ENCODE measurements at places on chromosomes 6 and 20. TPM values are rescaled to one million over a fixed set of nuclear protein-coding genes. Genes with fewer than 3 reads are reported as not detected.

Gene PLAGL1
- total RNA-seq: 13.0 TPM

Gene RIMS4
- not detected for total RNA-seq

Gene DDX43
- 0.53 TPM for total RNA-seq

Gene SNTA1
- 7.6 TPM for total RNA-seq

Gene RGS17
- 3.4 TPM for total RNA-seq

Gene ECI2
- total RNA-seq: 169 TPM

Gene RBM24
- 4.4 TPM for total RNA-seq

Gene COL10A1
- not detected for total RNA-seq

Gene CCM2L
- total RNA-seq: 12.3 TPM

Gene MOG
- total RNA-seq: not detected

Gene EMILIN3
- total RNA-seq: 0.05 TPM

Gene WFDC10B
- total RNA-seq: not detected

Gene PKHD1
- total RNA-seq: not detected

Gene TUBB1
- not detected for total RNA-seq

Gene LRFN2
- total RNA-seq: not detected

Gene KHDRBS2
- total RNA-seq: not detected

Gene HIVEP1
- total RNA-seq: 20.1 TPM

Gene PPIL6
- not detected for total RNA-seq

Gene HDDC2
- total RNA-seq: 20.0 TPM

Gene WFDC5
- total RNA-seq: not detected

Gene OPRL1
- 0.54 TPM for total RNA-seq

Gene RCAN2
- total RNA-seq: 0.80 TPM

Gene NXT1
- total RNA-seq: 75.4 TPM

Gene MUC21
- total RNA-seq: not detected

Gene C6orf132
- total RNA-seq: 0.10 TPM

Gene NTSR1
- total RNA-seq: 0.15 TPM

Gene GGTLC1
- not detected for total RNA-seq

Gene L3MBTL3
- 12.6 TPM for total RNA-seq

Gene MCCD1
- not detected for total RNA-seq

Gene ZBTB24
- 3.7 TPM for total RNA-seq

Gene NR2E1
- total RNA-seq: not detected

Gene YIPF3
- 134 TPM for total RNA-seq

Gene STMND1
- not detected for total RNA-seq

Gene JAG1
- total RNA-seq: 96.5 TPM

Gene HLA-DQB1
- total RNA-seq: not detected

Gene ACTL10
- total RNA-seq: 1.6 TPM
